ENCODE measurements at places on chromosomes 6 and 20.

- DNase-seq = no peak
Measured at GRCh38 chr6:146017672-146018071, 11.2 kb upstream of the GRM1 start.

- no peak for DNase-seq
Measured at GRCh38 chr6:56819604-56820003, 135.3 kb upstream of the BEND6 start.

- DNase-seq = no peak
Measured at GRCh38 chr20:43444107-43444506, 13.6 kb upstream of the SRSF6 start.

DNA sequence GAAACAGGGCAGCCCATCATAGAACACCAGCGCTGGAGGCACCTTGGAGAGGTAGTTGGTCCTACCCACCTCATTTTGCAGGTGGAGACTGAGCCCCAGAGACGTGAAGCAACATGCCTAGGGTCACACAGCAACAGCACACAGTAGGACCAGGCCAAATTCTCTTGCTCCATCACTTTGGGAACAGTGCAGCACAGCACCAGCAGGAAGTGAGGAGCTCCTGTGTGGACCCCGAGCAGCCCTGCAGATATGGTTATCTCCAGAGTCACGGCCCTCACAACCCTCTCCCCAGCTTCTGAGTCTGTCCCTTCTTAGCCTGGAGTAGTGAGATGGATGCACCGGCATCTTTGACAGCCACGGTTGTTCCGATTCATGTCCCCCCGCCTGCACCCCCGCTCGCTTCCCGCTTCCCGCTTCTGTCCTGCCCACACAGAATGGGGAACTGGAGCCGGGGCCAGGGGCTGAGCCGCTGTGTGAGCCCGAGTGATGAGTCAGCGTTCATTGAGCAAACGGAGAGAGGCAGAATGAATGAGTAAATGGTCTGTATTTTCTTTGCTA, 72.6 kb upstream of the DUSP22 start:
- DNase-seq = no peak

DNA sequence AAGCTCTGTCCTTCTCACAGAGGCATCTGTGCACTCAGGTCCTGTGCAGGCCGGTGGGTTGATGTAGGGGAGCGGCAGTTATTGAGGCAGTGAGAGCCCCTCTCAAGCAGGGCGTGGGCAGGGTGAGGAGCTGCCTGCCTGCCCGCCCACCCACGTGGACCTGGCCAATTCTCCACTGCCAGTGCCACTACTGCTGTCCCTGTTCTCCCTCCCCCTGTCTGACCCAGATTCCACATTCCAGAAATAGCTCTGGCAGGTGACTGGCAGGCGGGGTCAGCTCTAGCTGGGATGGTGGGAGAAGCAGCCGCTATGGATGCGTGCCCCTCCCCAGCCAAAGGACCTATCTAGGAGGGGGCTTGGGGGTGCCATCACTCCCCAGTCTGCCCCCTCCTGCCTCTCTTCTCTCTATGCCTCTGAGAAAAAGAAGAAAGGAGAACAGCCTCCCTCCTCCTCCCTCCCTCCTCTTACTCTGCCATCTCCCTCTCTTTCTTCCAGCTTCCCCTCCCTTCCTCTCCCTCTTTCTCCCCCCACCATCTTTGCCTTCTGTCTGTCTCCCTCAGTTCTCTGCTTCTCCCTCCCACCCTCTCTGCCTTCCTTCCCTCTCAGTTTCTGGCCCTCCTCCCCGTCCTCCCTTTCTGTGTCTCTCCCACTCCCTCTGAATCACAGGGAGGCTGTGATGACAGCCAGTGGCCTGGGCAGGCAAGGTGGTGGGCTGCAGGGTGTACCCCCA, 86.5 kb upstream of the MYL9 start:
- no peak for DNase-seq

DNA sequence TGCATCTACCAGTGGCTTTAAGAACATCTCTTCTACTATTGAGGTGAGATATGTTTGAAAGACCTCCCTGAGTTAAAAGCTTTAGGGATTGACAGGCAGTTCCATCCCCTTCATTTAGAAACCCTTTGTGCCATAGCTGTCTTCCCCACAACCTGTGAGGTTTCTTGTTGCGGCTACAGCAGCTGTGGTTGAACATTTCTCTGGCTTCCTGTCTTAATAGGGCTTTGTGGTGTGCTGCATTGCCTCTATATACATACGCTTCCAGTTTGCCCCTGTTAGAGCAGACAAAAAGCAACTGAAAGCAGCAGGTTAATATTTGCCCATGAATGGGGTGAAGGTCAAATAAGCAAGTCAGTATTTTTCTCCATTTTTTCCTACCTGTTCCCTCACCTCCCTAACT, 210.2 kb downstream of the TMEM200A start:
- DNase-seq = no peak

DNA sequence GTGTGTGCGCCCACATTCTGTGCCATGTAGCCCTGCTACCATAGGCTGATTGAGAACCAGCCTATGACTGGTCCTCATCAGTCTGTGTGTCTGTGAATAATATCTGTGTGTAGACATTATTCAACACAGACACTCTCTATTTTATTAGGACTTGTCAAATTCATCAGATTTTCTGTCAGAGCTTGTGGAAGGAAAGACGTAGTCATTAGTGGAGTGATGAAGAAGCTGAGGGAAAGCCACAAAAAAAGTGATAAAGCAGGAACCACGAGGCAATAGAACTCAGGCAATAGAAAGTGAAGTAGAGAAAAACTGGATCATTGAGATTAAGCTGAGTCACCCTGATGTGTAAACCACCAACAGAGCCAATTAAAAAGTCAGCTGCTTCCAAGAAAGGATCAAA, 122.2 kb upstream of the MARCKS start:
- DNase-seq = no peak

- no peak for DNase-seq
Measured at GRCh38 chr20:16062661-16063581, 510.3 kb downstream of the KIF16B start.

DNA sequence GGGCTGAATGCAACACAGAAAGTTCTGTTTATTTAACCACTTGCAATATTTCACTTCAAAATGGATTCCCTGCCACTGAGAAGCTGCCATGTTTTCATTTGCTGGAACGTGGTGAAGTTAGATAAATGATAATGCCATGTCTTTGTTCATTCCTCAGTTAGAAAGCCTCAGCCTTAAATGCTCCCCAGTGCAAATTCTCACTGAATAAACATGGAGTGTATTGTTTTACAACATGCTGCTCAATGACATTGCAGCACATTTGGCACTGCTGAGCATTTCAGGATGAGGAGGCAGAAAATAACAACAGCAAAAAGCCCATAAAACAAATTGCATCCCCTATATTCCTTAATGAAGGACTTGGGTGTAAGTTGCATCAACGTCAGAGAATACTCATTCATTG, 913.8 kb upstream of the FLRT3 start:
- no peak for DNase-seq

- no peak for DNase-seq
Measured at GRCh38 chr6:42727627-42728026, 5.2 kb upstream of the PRPH2 start.

DNA sequence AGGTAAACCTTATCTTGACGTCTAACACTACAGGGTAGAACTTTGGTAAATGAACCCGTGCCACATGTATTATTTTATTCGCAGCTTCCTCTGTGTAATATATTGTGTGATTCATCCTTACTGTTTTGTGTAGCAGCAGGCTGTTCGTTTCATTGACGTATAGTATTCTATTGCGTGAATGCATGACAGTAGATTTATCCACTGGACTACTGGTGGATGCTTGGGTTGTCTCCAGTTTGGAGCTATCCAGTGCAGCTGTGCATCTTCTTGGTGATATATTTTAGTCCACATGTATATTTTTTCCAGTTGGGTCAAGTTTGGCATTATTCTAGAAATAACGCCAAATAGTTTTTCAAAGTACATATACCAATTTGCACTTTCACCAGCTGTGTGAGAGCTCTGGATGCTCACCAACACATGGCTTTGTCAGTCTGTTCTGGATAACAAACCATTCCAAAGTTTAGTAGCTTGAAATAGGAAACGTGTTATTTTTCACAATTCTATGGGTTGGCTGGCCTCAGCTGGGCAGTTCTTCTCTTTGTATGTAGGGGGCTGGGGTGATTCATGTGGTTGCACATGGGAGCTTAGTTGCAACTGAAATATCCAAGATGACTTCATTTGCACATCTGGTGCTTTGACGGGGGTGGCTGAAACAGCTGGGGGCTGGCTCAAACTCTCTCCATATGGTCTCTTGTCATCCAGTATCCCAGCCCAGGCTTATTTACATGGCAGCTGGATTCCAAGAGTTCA, 9.3 kb downstream of the ECT2L start:
- no peak for DNase-seq

DNA sequence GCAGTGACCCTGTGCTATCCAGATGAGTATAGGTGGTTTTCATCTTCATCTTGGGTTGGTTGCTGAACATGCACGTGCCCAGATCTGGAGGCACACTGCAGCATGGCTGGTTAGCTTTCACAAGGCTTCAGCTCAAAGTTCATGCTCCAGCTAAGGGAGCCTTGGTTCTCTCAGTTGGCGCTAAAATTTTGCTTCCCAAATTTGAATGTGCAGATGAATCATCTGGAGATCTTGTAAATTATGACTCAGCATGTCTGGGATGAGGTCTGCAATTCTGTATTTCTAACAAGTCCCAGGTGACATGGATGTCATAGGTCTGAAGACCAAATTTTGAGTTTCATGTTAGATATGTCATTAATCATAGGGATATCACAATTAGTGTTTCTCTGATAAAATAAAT, 230.8 kb downstream of the FOXA2 start:
- DNase-seq = no peak

DNA sequence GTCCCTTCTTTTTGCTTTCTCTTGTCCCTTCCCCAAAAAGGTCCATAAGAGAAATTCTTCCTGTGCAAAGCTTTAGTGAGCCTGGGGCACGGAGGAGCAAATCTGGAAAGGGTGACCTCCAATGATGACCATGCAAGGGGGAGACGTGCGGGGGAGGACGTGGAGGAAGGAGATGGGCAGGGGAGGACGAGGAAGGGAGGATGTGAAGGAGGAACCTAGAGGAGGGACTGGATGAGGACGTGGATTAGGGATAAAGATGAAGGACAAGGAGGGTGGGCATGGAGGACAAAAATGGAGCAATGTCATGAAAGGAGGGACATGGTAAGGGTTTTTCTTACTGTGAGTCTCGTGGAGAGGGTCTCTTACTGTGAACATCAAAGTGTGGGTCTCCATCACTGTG, 139.5 kb downstream of the ERMARD start:
- no peak for DNase-seq

DNA sequence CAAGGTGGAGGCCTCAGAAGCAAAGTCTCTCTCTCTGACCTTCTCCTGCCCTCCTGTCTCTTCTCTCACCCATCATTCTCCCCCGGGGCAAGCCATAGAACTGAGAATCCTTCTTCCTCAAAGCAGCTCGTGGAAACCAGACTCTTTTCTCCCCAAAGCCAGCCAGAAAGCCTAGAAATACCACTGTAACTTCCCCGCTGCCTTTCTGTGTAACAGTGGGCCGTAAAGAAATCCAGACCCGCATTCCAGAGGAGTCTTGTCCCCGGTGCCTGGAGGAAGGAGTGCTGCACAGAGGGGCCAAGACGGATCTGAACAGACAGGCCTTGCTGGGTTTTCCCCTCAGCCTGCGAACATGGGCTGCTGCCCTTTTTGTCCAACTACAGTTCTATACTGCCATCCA, 977 bp upstream of the SLC22A2 start:
- no peak for DNase-seq

- no peak for DNase-seq
Measured at GRCh38 chr6:41785689-41786450, 1.6 kb upstream of the TOMM6 start.

DNA sequence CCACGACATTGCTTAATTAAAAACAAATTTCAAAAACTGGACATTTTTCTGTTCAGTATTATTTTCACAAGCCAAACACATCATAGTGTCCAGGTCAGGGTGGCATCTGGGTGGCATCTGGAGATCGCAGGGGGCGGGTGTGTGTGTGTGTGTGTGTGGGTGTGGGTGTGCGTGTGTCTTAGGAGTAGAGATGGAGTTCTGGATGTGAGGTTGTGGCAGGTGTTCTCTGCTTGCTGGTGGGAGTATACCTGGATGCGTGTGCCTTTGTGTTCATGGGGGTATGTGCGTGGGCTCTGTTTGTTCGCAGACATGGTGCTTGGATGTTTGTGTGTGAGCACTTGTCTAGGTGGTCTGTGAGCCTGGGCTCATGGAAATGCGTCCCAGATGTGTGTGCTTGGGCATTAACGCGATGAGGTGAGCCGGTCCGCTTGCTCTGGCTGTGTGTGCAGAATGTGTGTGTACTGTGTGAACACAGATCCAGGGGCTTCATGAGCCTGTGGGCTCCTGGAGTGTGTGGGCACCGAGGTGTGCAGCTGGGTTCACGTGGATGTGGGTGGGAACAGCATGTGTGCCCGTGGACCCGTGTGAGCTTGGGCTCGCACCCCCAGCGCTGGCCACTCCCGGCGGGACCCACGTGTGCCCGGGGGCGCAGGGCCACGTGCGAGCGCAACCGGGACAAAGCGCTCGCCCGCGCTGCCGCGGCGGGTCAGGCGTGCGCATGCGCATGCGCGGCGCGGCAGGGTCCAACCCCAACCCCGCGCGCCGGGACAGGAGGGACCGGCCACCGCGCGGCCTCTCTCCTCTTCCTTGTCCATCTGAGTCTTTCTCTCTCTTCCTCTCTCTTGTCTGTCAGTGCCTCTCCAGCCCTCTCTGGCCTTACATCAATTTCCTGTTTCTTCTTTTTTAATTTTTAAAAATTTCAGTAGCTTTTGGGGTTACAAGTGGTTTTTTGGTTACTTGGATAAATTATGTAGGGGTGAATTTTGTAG, 60.4 kb downstream of the SRC start:
- DNase-seq = no peak

DNA sequence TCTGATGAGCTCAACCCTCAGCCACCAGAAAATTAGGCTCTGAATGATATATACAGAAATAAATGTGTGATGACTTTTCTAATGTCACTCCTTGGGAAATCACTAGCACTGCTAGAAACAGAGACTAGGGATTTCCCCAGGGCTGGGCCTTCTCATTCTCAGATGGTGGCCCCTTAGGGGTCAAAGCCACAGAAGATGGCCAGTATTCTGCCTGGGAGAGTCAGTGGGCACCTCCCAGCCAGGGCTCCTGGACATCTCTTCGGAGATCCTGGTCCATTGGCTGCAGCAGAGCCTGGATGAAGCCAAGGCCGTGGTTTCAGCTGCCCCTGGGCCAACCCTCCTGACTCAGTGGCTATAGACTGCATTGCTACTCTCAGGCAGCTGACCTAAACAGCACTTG, 276.9 kb upstream of the SUPT3H start:
- no peak for DNase-seq

DNA sequence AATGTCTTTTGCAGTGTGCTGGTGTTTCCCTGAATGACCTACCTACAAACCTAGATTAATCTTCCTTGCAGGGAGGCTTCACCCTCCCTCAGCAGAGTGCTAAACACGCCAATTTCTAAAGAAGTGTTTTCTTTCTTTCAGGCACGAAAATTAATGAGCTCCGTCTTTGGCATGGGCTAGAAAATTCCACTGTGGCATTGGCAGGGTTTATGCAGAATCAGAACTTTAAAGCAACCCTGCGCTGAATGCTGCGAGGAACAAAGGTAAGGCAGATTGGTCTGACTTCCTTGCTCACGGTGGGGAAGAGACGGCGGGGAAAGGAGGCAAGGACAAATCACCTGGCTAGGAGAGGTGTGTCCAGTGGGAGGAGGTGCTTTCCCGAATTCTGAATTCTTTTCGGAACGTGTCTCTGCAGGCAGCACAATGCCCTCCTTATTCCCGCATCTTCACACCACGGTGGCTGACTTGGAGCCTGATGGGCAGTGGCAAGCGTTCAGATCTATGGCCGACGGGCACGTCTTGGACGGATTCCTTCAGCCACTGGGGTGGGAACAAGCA, 6.2 kb upstream of the BANF2 start:
- no peak for DNase-seq

- no peak for DNase-seq
Measured at GRCh38 chr6:107083047-107083768, 32.1 kb downstream of the BEND3 start.

- no peak for DNase-seq
Measured at GRCh38 chr20:32045999-32046398, 6.0 kb upstream of the HCK start.
